ENCODE measurements at places on chromosomes 6 and 20. TPM values are rescaled to one million over a fixed set of nuclear protein-coding genes. Genes with fewer than 3 reads are reported as not detected.

DNA sequence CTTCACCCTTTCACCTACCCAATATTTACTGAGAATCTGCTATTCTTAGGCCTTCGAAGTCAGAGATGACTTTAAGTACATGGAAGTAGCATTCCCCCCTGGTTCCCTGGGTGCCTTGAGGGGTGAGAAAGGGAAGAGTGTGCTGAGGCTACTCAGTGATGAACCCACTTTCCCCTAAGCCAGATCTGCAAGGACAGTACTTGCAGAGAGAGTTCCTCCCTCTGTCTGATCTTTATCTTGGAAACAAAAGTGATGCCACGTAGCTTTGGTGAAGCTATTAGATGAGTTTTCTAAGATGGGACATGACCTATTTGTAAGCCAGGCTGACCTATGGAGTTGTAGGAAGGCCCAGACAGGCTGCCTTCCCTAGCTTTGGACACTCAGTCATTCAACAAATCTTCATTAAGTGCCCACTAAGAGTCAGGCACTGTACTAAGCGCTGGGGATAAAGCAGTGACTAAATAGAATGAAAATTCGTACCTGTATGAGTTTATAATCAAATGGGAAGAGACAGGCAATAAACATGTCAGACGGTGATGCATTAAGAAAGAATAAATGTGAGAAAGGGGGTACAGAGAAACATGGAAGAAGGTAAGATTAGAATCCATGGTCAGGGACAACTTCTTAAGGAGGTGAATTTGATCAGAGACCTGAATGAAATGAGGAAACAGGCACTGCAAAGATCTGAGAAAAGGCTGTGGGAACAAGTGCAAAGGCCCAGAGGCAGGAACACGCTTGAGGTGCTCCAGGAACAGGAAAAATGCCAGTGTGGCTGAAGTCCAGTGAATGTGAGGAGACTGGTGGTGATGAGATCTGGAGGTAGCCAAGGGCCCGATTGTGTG, 42.2 kb downstream of the BCL2L1 start:
- peak overlapping the region; percentile 24 for H3K27ac ChIP-seq
- H3K36me3 ChIP-seq: peaks cover 8% of the 10 kb centered on the region
- H3K4me3 ChIP-seq: no peak overlapping the region
- no peak for DNase-seq
- peaks cover 49% of the 10 kb centered on the region for H3K4me1 ChIP-seq
- H3K27me3 ChIP-seq: peaks cover 4% of the 10 kb centered on the region

GRCh38 chr6:5091210-5092069, 6.3 kb downstream of the PPP1R3G start:
- H3K36me3 ChIP-seq: no peaks in the 10 kb centered on the region
- no peak overlapping the region for H3K27ac ChIP-seq
- H3K27me3 ChIP-seq: peaks cover 8% of the 10 kb centered on the region

GRCh38 chr6:10478187-10479040, 42.7 kb upstream of the GCNT2 start:
- H3K4me3 ChIP-seq: no peak overlapping the region
- no peaks in the 10 kb centered on the region for H3K36me3 ChIP-seq
- H3K27me3 ChIP-seq: no peaks in the 10 kb centered on the region

DNA sequence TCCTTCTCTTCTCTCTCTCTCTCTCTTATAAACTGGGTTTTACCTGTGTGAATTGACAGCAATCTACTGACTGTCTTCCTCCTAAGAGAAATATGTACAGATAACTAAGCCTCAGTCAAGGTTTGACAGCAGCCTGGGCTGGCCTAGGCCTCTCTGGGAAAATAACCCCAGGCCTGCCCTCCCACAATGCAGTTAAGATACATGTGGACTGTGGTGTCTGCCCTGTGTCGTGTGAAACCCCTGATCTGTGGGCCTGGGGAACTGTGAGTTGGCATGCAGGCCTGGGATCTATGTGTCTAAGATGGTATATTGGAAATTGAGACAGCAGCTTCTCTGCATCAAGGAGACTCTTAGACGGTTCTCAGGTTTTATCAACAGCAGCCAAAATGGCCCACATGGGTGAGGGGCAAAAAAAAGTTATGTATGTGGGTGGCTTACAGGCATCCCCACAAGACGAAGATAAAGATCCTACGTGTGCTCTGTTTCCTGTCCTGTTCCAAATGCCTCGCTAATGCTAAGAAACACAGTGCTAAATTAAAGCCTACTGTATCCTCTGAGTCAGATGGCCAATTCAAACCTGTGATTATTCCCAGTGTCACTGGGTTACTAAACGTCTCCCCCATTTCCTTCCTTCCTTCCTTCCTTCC, 19.0 kb downstream of the LRFN2 start:
- DNase-seq: no peak
- H3K27me3 ChIP-seq: peaks cover 2% of the 10 kb centered on the region
- peaks cover 5% of the 10 kb centered on the region for H3K36me3 ChIP-seq
- H3K4me3 ChIP-seq: no peak overlapping the region
- H3K4me1 ChIP-seq: peaks cover 6% of the 10 kb centered on the region

DNA sequence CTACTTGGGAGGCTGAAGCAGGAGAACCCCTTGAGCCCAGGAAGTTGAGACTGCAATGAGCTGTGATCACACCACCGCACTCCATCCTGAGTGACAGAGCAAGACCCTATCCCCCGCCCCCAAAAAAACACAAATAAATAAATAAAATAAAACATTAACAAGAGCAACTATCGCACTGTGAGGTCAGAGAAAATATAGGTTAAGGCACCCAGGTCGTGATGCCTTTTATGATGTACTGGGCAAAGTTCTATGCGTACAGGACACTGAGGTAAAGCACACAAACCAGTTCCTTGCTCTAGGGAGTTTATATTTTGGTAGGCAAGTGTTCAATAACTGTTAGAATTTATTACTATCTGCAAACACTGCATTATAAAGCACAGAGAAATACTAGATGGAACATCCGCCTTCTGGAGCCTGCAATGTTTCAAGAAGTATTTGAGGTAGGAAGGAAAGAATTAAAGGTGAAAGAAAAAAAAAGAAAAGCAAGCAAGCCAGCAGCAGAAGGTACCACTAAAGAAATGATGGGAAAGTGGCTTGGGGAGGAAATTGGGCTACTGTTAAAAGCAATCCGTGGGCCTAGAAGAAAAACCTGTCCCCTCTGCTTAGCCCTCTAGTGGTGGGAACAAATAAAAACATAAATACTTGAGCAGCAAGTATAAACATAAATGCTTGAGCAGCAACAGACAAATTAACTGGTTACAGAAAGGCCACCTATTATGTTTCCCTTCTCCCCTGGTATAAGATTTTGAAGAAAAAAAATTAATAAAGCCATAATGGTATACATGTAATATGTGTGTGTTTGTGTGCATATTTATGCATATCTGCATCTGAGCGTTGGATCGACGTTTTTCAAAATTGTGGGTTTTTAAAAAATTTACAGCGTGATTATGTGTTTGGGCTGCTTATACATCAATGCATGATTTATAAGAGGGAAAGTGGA, 128.0 kb downstream of the PHACTR1 start:
- DNase-seq: no peak
- H3K36me3 ChIP-seq: no peaks in the 10 kb centered on the region
- peaks cover 2% of the 10 kb centered on the region for H3K27me3 ChIP-seq
- H3K4me3 ChIP-seq: no peak overlapping the region
- peaks cover 12% of the 10 kb centered on the region for H3K4me1 ChIP-seq

PIM1 gene
- 22.7 TPM for total RNA-seq

LY6G6F gene
- total RNA-seq: not detected

RSPO3 gene
- total RNA-seq: not detected

NEDD9 gene
- 0.71 TPM for total RNA-seq
